ENCODE measurements at places on chromosomes 11 and 22.

- DNase-seq, result no peak
Observed at GRCh38 chr11:67301951-67302516, 1.3 kb upstream of the SSH3 start.

DNA sequence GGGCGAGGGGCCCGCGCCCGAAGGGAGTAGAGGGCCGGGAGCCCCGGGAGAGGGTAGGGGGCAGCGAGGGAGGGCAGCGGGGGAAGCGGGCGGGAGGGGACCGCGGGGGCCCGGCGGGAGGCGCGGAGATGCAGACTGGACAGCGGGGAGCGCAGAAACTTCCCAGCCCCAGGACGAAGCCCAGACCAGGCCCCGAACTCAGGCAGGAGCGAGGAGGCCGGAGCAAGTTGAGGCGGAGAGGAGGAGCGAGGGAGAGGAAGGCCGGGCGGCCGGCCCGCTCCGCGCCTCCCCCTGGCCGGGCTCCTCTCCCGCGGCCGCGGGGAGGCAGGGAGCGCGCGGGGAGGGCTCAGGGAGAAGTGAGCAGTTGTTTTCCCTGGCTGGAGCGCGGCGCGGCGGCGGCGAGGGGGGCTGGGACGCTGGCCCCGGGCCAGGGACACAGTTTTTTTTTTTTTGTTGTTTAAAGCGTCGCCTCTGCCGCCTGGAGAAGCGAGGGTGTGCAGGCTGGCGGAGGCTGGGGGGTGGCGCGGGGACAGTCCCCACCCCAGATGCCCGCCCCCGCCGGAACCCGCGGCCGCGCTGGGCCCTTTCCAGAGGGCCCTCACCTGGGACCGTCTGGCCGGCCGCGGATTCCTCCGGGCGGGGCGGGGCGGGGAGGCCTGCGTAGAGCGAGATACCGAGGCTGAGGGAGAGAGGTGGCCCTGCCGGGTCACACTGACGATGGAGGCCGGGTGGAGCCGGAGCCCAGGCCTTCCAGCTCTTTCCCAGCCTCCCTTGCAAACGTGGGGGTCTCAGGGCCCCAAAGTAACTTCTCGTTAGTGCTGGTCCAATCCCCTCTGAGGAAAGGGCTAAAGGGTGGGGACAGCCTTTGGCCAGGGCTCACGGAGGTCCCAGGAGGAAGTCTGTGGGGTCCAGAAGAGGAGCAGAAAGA is at the start of gene LTBP3:
Gene LTBP3, minus strand, starts transcription at position 358 of the 928 bp plus-strand sequence. CDS start 400 bp downstream, outside the sequence.
- peak; percentile 45 for DNase-seq

DNA sequence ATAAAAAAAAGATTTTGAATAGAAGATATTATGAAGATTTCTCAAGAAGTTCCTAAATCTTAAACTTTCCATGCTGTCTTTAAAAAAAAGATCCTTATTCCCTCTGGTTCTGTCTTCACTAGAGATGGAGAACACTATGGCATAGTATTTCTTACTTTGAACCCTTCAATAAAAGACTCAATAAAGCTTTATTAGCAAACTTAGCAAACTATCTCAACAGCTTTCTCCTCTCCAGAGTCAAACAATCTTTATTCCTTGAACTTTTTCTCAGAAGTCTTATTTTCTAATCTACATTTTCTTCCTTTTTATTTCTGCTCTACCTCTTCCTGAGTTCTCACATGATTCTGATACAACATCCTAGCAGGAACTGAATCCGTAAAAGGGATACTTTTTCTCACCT is 21.8 kb upstream of the P4HA3 start:
- no peak for DNase-seq

DNA sequence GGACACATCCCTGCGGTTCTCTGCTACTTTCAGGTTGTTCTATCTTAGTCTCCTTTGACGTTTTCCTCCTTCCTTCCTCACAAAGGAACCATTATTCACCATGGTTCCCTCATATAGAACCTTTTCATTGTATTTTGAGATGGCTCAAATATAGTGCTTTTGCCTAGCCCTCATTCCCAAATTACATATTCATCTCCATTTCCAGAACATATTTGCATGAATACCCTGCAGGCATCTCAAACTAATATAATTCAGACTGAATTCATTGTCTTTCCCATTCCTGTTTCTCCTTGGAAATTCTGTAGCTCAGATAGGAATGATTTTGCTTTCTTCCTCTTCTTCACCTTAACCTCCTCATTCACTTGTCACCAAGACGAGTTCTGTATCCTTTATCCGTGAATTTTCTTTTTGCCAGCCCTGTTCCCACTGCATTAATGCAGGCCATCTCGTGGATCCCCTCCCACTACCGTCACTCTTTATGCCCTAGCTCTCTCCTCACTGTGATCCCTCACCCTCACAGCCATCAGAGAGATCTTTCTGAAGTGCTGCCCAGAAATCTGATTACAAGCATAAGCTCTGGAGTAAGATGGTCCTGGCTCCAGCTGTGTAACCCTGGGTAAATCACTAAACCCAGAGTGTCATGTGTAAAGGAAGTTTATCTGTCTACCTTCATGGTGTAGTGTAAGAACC is 23.3 kb downstream of the PIWIL4 start:
- no peak for DNase-seq

- peak; percentile 39 for DNase-seq
Observed at GRCh38 chr11:124837491-124837856, 27.8 kb upstream of the ROBO3 start.

- peak; percentile 80 for DNase-seq
Observed at GRCh38 chr22:35150183-35151107, 84.5 kb downstream of the ISX start.

- DNase-seq, result no peak
Observed at GRCh38 chr11:96748639-96749370, 359.0 kb downstream of the JRKL start.

DNA sequence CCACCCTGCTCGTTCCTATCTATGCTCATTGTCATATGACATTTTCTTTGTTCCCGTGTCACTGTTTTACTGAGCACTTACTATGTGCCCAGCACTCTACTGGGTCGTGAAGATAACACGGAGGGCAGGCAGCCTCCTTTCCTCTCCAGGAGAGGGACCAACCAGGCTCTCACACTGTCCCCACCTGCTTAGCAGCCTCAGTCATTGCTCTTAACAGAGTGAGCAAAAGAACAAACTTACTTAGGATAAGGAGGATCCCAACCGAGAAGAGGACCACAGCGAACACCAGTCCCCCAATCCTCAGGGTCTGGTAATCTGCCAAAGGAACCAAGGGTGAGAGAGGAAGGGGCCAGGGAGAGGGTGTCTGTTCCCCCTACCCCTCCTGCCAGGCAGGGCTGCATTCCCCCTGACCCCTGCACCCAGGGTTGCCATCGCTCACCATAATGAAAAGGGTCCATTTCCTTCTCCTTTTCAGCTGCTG is 17.0 kb upstream of the FXYD2 start:
- DNase-seq, result no peak

DNA sequence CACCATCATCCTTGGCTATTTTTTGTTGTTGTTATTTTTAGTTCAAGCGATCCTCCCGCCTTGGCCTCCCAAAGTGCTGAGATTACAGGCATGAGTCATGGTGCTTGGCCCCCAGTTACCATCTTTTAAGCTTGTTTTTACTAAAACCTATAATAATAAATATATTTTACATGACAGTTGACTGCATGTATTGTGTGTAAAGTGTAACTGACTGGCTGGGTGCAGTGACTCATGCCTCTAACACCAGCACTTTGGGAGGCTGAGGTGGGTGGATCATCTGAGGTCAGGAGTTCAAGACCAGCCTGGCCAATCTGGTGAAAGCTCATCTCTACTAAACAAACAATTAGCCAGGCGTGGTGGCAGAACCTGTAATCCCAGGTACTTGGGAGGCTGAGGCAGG is 386.2 kb downstream of the TENM4 start:
- DNase-seq, result no peak

Measured in activated CD4-positive, alpha-beta T cell treated with anti-CD3 and anti-CD28 coated beads, Interleukin-2, Interleukin-6, amounts not matched to agents 100 ng/mL and 50 ng/mL, durations not matched to agents 16 hours and 8 hours (primary cell).